CD4-positive, alpha-beta T cell treated with Interleukin-10 for 1 hour (primary cell): ENCODE measurements at places on chromosomes 7 and 10.

GRCh38 chr10:91779011-91779605 lies 19.1 kb upstream of the TNKS2 start:
- DNase-seq: no peak

DNA sequence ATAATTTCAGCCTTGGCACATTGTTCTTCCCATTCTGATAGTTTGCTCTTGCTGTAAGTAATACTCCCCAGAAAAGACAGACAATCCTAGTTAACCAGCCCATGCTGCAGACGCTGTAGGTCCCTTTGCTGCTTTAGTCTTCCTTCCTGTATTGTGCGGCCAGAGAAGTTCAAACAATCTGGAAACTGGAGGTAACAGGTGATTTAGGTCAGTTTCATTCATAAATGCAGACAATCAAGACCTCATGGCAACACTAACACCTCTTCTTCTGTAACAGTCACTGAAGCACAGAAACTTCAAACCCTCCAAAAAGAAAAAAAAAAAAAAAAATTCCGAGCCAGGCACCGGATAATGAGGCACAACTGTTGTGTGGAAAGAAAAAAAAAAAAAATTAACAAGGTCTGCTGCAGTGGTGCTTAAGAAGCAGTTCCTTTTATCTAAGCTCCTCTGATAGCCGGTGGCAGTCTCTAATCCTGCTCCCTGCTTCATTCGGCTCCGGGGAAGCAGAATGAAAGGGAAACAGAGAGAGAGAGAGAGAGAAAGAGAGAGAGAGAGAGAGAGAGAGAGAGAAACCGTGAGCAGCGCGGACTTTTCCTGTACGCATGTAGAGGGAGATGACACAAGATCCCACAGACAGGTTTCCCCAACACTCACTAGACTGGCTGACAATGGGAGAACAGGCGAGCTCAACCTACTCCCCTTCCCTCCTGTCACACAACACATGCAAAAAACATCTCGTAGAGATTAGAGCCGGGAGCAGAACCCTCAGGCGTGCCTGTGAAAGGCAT lies at the start of gene SEMA3A:
SEMA3A (minus strand) TSS at position 306 of the 788 bp plus-strand sequence; CDS start at position 103, 203 bp downstream.
- DNase-seq: peak; percentile 4

GRCh38 chr10:92479547-92479946 lies 94.3 kb downstream of the IDE start:
- DNase-seq: no peak

DNA sequence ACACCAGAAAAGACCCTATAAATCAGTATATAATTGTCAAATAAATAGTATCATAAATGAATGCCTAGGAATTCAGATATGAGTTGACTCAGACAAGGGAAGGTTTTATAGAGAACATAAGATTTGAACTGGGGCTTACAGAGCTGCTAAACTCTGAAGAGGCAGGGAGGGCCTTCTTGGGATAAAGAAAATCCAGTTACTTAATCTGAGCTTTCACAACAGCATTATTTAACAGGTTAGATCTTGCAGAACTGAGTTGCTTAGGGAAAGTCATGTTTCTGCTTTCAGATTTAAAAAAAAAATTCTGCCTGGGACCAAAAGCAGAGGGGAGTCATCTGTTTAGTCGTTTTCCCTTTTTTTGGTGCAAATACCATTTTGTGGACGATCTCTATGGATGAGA lies 594.8 kb upstream of the FZD8 start:
- DNase-seq: no peak

- DNase-seq: no peak
Observed at GRCh38 chr10:80460399-80461207, 6.5 kb downstream of the TSPAN14 start.
